ENCODE measurements at places on chromosomes 11 and 22. TPM values are rescaled to one million over a fixed set of nuclear protein-coding genes. Genes with fewer than 3 reads are reported as not detected.
A peak's percentile ranks its signal among the peaks of the same experiment; 100 is the strongest.

DNA sequence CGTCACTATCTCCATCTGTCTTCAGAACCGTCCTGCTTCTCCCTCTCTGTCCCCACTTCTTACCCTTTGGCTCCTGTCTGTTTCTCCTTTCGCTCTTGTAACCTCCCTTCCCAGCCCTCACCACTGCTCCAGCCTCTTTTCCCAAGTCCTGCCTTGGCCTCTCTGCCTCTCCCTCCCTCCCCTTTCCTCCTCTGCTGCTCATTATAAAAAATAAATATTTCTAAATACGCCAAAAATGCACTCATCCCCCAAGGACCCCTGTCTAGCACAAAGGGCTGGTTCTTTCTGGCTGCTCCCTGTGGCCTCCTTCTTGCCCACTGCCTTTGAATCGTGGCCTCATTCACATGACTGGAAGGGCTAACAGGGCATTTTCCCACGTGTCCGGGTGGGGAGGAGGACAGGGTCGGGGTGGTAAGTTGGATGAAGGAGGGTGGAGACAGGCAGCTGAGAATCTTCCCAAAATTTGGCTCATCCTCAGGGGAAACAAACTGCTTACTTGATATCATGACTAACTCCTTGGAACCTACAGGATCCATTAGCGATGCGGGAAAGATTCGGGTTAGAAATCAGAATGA, 26.4 kb upstream of the OAF start:
- DNase-seq, result no peak

DNA sequence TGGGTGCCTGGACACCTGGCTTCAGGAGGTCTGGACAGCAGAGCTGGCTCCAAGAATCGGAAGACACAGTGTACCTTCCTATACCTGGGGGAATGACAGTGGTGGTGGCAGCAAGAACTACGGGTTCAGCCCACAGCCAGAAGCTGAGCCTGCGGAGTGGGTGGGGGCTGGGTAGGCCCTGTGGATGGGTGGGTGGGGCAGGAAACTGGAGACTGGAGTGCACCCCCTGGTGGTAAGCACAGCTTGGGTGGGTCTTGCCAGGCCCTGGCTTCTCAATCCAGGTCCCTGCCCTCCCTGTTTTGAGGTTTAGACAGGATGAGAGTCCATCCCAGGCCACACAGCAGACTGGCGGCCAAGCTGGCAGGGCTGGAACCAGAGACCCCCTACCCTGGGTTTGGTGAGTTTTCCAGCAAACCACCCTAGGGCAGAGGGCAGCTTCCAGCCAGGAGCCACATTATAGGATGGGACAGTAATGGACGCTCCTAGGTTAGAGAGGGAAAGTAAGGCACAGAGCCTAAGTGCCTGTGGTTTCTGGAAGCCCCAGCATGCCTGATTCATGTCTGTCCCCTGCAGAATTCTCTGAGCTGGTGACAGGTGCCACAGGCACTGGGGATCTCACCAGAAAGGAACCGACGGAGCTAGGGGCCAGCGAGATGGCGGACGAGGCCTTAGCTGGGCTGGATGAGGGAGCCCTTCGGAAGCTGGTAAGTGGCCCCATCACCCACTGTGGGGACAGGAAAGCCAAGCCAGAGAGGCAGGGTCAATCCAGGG, 1.7 kb downstream of the SMTN start:
- DNase-seq, result no peak

- no peak for DNase-seq
These were observed 649.9 kb upstream of the API5 start for GRCh38 chr11:42661942-42662341.

GRCh38 chr11:75767793-75768111, 826 bp upstream of the DGAT2 start:
- DNase-seq, result no peak

- peak; percentile 48 for DNase-seq
These were observed 522.3 kb downstream of the BRD1 start for GRCh38 chr22:49305214-49305965.

- no peak for DNase-seq
These were observed 64.6 kb downstream of the ARHGEF12 start for GRCh38 chr11:120400564-120401364.

- DNase-seq, result peak; percentile 39
These were observed 44.9 kb upstream of the ETS1 start for GRCh38 chr11:128632141-128632791.

- no peak for DNase-seq
These were observed 328.6 kb downstream of the MN1 start for GRCh38 chr22:27472975-27473374.

DNA sequence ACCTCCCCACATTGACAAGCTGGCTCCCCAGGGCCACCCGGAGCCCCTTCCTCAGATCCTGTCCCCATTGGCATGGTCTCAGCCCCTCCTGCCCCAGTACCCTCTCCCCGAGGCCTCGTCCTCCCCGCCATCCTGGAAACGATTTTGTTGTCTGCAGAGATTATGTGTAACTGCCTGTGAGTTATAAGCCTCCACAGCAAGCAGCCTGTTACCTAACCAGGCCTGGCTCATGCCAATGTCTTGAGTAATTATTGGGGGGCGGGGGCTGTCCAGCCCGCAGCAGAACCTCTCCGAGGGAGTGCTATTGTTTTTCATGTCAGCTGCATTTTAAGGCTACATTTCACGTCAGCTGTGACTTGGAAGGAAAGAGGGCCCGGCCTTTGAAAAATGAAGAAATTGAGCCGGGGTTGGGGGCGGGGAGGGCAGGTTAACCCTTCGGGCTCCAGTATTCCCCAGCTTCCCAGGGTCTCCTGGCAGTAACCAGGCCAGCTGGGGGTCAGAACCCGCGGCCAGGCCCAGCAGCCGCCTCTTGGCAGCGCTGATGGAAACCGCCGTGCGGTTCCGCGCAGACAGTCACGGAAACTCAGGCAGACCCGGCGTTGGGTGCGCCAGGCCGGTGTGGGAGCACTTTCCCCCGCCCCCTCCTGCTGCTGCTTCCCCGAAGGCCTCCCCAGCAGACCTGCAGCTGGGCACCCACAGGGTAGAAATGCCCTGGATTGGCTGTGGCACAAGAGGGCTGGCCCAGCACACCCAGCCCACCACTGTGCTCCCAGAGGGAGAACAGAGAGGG, 59.5 kb downstream of the CDKN1C start:
- DNase-seq, result no peak

- DNase-seq, result no peak
These were observed 73.5 kb downstream of the TRAF6 start for GRCh38 chr11:36436589-36436988.

DNA sequence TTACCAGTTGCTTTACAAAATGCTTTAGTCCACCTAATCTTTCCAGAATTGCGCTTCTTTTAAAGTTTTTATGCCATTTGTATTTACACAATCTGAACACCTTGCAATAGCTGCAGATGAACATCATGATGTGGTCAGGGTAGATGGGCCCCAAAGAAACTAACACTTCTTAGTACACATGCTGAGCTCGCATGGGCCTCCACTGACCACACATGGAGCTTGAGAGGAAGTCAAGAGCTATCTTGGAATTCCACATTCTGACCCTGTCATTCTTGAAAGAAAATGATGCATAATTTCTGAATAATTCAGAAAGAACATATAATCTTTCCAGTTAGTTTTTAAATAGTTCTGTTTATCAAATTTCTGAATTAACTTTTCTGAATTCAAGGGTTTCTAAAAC, 7.7 kb downstream of the LIPT2 start:
- DNase-seq, result no peak

DNA sequence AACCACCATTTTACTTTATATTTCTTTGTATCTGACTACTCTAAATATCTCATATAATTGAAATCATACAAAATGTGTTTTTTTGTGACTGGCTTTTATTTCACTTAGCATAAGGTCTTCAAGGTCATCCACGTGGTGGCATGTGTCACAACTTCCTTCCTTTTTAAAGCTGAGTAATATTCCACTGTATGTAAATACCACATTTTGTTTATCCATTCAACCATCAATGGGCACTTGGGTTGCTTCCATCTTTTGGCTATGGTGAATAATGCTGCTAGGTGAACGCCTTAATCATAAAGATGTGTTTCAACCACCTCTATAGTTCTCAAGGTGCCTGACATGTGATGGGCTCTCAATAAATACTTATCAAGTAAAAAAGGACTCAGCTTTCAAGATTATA, 15.5 kb downstream of the RAB30 start:
- DNase-seq, result no peak

GRCh38 chr22:32634421-32634981, 159.9 kb downstream of the FBXO7 start:
- DNase-seq, result no peak

GRCh38 chr22:31239771-31240370, 27.8 kb downstream of the LIMK2 start:
- DNase-seq, result no peak

- DNase-seq, result no peak
These were observed 135.2 kb upstream of the C11orf58 start for GRCh38 chr11:16603245-16603644.

DNA sequence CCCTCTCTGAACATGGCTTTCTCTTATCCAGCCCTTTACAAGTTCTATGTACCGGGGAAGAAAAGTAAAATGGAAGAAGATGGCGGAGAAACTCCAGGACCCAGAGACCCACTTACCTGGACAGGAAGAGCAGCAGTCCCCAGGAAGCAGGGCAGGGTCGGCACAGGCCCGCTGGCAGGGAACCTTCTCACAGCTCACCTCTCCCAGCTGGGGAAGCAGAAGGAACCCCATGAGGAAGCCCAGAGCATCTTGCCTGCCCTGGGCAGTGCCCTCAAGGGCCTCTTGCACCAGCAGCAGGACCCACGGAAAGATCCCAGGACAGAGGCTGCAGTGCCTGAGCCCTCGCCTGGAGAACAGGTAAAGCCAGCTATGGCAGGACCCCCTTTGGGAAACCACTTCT, 23.4 kb downstream of the PGA5 start:
- DNase-seq, result no peak

- no peak for DNase-seq
These were observed 882.7 kb downstream of the BRD1 start for GRCh38 chr22:48944751-48945620.

GRCh38 chr11:61864814-61865775, 26.2 kb downstream of the FADS3 start:
- DNase-seq, result no peak

The APOBEC3G gene
- total RNA-seq, result 20.6 TPM

The C22orf15 gene
- total RNA-seq, result 0.49 TPM

The PTPN5 gene
- total RNA-seq, result not detected

The OR52N4 gene
- 0.50 TPM for total RNA-seq

The MCM5 gene
- total RNA-seq, result 21.6 TPM

The SLN gene
- not detected for total RNA-seq

The MYRF gene
- total RNA-seq, result 0.49 TPM

The SLC7A4 gene
- not detected for total RNA-seq

The NAV2 gene
- total RNA-seq, result 0.64 TPM

The RIBC2 gene
- total RNA-seq, result not detected
